ENCODE measurements at places on chromosomes 5 and 9.

DNA sequence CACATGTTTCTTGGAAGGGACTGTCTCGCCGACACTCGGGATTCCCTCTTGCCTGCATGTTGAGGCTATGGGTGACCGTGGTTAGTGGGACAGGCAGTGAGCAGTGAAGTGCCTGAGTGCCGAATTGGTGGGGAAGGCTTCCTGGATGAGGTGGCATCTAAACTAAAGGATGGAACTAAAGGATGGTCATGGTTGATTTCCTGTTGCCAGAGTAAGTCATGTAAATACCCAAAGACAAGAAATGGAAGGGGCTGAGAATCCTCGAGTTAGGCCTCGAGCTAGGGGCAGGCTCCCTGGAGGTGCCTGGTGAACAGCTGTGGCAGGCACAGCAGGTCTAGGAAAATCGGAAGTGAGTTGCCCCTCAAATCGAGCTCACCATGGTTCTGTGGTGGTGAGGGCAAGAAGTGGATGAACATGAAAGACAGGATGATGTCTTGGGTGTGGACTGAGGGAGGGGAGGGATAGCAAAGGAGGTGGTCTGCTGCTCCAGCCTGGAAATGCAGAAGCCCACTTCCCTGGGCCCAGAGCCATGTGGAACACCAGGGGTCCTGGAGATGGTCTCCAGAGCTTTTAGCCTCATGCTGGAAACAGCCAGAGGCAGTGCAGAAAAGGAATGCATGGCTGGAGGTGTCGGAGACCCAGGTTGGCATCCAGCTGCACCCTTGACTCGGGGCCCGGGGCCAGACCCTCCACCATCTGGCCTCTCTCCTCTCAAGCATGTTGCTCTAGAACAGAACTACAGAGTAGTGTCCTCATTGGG, 12.2 kb downstream of the CD74 start:
- DNase-seq: no peak

GRCh38 chr9:677461-678097, 163.9 kb upstream of the DMRT1 start:
- no peak for DNase-seq

DNA sequence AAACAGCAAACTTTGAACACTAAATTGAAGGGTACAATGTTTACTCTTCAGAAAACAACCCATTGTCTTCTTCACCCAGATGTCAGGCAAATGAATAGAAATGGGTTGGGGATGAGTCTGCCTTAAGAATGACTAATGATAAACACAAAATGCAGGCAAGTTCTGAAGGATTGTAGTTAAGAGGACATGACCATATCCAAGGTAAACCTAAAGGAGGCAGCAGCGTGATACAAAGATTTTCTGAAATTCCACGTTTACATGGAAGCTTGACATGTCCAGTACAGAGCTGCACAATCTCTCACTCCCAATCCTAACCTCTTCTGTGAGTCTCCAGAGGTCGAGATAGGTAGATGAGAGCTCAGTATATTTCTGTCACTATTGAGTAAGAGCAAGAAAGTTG, 1263.2 kb upstream of the CDH6 start:
- DNase-seq: no peak

DNA sequence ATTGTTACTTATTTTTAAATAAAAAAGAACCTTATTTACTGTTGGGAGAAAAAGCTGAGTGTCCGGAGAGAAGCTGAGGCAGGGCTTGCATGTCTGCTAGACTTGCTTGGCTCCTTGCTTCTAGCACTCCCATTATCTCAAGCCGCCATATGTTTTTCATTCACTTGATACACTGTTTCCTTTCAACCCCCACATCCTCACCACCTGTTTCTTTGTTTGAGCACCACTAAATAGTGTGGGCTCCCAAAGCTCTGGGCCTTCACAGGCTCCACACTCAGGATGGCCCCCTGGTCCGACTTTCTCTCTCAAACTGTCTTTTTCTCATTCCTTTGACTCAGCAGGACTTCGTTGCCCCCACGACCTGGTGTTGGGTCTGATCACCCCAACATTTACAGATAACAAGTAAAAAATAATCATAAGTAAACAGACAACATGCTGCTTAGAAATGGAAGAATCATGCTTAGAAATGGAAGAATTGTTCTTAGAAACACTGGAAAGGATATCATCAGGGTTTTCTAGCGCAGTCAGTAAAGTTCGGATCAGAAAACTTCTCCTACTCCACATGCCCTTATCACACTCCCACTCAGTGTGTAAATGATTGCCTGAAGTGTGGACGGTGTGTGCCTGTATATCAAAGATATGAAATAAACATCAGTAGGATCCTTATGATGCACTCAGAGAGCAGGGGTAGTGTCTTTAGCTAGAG, 58.5 kb downstream of the APTX start:
- DNase-seq: no peak

- DNase-seq: no peak
Measured at GRCh38 chr5:124670722-124671184, 75.7 kb downstream of the ZNF608 start.
